Breast epithelium (tissue), 4 donors: ENCODE measurements at places on chromosomes 16 and 17. TPM values are rescaled to one million over a fixed set of nuclear protein-coding genes. Genes with fewer than 3 reads are reported as not detected.

GRCh38 chr17:43578699-43579565 lies 32.8 kb upstream of the ETV4 start:
- no peak for DNase-seq

- no peak for DNase-seq
These were observed 408.0 kb downstream of the UTP18 start for GRCh38 chr17:51668155-51668962.

GRCh38 chr16:87017371-87018012 lies 299.7 kb downstream of the C16orf95 start:
- DNase-seq, result no peak

- DNase-seq, result no peak
These were observed 317.9 kb downstream of the SNX29 start for GRCh38 chr16:12294471-12294870.

- DNase-seq, result peak; percentile 53
These were observed 263.4 kb downstream of the BCAS3 start for GRCh38 chr17:60941028-60941427.

DNA sequence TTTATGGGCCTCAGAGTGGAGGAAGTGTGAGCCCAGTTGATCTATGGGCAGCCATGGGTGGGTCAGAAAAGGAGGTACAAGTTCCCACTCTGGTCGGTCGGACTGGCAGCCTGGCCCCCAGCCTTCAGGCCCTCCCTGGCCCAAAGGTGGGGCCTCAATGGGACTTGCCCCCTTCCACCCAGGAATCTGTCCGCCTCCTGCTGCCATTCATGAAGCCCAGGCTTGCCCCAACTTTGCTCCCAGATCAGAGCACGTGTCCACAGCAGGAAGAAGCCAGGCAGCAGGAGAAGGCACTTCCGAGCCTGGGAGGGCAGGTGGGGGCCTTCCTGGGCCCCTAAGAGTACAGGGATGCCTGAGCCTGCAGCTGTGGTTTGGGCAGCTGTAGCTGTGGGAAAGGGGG lies 3.0 kb upstream of the CMTM3 start:
- no peak for DNase-seq

- no peak for DNase-seq
These were observed 23.7 kb downstream of the NUDT7 start for GRCh38 chr16:77745972-77746371.

- no peak for DNase-seq
These were observed 61.1 kb downstream of the MRC2 start for GRCh38 chr17:62688398-62689160.

GRCh38 chr16:85471469-85472431 lies 141.4 kb upstream of the GSE1 start:
- peak; percentile 82 for DNase-seq

DNA sequence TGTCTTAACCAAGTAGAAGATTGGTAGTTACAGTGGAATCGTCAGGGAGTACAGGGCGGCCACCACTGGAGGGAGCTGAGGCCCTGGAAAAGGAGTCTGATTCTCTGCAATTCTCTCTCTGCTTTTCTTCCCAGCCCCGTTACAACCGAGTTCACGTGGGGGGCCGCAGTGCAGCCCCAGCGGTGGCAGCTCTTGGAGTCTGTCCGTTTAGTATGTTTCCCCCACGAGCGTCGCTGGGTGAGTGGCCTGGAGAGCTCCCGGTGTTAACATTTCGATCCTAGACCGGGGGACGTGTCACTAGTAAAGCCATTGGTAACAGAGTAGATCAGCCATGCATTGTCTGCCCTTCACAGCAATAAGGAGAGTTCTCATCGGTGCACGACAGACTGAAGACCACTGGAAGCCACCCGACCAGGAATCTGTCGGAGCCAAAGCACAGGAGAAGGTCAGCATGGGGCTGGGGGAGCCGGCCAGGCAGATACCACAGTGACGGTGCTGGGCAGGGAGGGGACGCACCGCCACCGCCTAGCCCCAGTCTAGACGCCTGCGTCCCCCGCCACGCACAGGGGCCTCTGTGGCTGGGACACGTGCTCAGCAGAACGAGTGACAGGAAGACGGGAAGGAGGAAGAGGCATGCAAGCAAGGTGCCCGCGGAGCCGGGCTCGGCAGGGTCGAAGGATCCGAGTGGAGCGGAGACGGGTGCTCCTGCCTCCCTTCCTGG lies 15.7 kb downstream of the SLC16A3 start:
- no peak for DNase-seq

- DNase-seq, result no peak
These were observed 15.6 kb downstream of the RNF112 start for GRCh38 chr17:19426631-19427030.

DNA sequence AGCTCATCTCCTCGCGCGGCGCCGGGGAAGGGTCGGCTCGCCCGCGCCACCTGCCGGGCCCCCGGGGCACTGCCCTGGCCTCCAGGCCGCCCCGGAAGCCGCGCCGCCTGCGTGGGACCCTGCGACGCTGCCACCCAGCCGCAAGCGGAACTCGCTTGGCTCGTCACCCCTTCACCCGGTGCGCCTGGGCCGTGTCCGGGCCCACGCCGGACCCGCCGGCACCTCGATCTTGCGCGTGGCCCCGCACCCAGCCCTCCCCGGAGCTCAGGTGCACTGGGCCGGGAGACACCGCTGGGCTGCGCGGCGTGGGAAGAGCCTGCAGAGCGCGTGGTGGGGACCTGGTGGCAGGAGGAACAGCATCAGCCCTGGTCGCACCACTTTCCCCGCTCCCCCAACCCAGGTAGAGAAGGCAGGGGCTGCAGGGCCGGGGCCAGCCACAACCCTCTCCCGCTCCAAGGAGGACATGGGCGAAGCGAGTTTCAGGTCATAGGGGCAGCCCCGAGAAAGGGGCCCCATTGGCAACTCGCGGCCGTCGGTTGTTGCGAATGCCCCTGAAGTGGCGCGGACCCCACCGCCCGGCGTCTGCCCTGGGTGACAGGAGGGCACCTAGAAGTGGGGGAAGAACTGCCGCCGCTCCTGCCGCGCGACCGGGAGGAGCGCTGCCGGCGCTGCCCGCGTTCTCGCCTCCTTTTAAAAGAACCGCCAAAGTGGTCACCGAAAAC lies 363 bp upstream of the MIF4GD start:
- DNase-seq, result peak; percentile 67

GRCh38 chr17:21031756-21032396 lies 10.9 kb downstream of the USP22 start:
- no peak for DNase-seq

DNA sequence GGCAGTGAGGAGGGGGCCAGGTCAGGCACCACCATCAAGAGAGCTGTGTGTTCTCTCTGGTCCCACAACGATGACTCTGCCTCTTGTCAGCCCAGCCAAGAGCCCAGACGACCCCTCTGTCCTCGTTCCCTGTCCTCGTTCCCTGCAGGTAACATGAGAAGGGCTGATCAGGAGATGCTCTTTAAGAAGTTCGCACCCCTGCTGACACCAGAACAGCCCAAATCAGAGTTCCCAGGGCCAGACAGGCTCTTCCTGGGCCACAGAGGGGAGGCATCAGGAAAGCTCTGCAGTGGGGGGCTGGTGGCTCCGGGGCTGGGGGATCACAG lies 13.5 kb upstream of the DNAI2 start:
- no peak for DNase-seq

DNA sequence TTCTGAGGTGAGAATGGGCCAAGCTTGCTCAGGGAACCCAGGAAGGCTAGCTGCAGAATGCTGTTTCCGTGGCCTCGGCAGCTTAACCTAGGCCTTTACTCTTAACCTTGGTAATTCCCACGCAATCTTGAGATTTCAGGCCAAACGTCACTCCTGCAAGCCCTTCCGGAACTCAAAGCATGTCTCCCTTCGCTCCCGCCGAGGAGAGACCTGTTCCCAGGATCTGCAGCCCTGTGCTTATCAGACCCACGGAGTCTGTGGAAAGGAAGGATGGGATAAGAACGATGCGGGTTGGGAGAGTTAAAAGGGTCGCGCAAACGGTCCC lies 524 bp upstream of the ZFP3 start:
- DNase-seq, result no peak

GRCh38 chr17:17422217-17422610 lies 54.6 kb upstream of the MED9 start:
- DNase-seq, result no peak

GRCh38 chr16:17316005-17316404 lies 154.8 kb downstream of the XYLT1 start:
- DNase-seq, result no peak

- DNase-seq, result no peak
These were observed 45.7 kb downstream of the VAT1L start for GRCh38 chr16:77833921-77834634.

DNA sequence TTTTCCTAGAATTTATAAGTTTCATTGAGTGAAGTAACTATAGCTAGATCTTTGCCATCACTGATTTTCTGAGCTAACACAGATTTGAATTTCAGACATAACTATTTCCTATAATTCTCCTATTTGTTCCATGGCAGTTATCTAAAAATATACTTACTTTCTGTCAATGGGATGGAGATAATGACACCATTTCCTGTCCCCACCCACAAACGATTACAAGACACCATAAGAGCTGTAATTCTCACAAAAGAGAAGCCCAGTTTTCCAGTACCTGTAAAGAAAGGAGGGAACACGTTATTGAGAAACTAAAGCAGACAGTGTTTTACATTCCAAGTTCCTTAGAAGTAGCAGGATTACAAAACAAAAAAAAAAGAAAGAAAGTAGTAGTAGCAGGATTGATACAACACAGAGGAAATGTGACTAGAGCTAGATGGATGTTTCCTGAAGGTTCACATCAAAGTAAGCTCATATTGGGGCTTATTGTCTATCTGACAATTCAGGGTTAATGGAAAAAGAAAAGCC lies 110.9 kb upstream of the TOB1 start:
- DNase-seq, result no peak

- no peak for DNase-seq
These were observed 9.4 kb downstream of the SGCA start for GRCh38 chr17:50175035-50175807.

DNA sequence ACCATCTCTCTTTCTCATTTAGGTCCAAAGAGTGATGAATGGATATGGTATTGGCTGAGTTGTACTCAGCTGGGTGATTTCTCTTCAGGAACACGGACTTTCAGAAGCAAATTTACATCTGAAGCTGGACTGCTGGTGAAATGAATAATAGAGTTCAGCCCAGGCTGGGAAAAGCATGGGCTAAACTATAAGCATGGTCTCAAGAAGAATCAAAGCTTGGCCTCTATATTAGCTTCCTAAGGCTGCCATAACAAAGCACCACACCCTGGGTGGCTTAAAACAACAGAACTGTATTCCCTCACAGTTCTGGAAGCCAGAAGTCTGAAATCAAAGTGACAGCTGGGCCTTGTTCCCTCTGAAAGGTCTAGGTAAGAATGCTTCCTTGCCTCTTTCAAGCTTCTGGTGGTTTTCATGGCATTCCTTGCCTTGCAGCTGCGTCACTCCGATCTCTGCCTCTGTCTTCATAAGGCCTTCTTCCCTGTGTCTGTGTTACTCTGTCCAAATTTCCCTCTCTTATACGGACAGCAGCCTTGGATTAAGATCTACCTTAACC lies 89.8 kb upstream of the CES5A start:
- no peak for DNase-seq

GRCh38 chr17:33328129-33328528 lies 35.0 kb upstream of the ASIC2 start:
- DNase-seq, result no peak

DNA sequence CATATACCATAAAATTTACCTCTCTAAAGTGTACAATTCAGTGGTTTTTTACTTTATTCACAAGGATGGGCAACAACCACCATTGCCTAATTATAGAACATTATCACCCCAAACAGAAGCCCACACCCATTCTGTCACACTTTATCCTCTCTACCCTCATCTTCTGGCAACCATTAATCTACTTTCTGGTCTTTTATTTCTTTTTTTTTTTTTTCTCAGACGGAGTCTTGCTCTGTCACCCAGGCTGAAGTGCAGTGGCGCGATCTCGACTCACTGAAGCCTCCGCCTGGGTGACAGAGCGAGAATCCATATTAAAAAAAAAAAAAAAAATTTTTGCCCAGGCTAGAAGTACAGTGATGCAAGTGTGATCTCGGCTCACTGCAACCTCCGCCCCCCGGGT lies 90.7 kb upstream of the CLEC18B start:
- DNase-seq, result no peak

DNA sequence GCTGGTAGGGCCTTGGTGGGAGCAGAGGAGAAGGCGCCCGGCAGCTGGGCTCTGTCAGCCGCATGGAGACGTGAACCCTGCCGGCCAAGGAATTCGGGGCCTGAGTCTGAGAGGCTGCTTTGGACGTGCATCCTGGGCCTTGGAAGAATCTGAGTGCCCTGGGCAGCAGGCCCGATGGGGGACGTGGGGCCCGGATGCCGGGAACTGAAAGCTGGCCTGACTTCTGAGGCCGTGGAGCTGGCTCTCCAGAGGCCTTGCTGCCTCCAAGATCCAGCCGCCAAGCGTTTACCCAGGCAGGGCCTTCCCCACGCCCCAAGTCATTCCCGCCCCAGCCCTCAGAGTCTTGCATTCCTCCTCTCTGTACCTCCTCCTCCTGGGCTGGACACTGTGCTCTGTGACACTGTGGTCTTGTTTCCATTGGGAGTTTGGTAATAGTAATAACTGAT lies 37.2 kb downstream of the NKD1 start:
- peak; percentile 64 for DNase-seq

GRCh38 chr16:19095654-19096053 lies 18.1 kb upstream of the ITPRIPL2 start:
- peak; percentile 71 for DNase-seq

DNA sequence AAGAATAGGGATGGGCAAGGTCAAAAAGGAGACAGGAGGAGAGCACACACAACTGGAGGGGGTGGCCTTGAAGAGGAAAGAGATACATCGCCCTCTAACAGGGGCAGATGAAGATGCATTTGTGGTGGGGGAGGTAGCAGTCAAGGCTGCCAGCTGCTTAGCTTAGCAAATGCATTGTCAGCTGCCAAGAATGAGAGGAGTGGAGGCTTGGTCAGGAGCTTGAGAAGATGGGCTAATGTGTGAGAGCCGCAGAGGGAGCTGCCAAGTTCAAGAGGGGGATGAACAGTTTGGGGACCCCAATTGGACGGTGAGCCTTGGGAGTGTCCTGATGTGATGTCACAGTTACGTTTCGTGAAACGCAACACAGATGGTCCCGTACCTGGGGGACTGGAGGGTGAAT lies 28.9 kb upstream of the GNA13 start:
- DNase-seq, result no peak

DNA sequence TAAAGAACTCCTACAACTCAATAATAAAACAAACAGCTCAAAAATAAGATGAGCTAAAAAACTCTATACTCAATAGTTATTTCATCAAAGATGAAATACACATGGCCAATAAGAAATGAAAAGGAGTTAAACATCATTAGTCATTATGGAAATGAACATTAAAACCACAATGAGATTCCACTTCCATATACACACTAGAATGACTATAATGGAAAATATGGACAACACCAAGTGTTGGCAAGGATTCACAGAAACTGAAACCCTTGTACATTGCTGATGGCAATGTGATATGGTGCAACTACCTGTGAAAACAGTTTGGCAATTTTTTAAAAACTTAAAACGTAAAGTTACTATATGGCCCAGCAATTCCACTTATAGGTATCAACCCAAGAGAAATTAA lies 91.4 kb downstream of the GRIN2A start:
- DNase-seq, result no peak

Gene CD300LG
- 69.2 TPM for total RNA-seq

Gene KRTAP2-2
- total RNA-seq, result not detected

Gene BCAR1
- total RNA-seq, result 38.7 TPM

Gene AXIN2
- 13.1 TPM for total RNA-seq

Gene TSPAN10
- total RNA-seq, result 3.5 TPM

Gene CLDN7
- 5.4 TPM for total RNA-seq
